ENCODE measurements at places on chromosomes 13 and 19.

- DNase-seq: no peak
Observed at GRCh38 chr13:66835040-66835628, 395.0 kb downstream of the PCDH9 start.

DNA sequence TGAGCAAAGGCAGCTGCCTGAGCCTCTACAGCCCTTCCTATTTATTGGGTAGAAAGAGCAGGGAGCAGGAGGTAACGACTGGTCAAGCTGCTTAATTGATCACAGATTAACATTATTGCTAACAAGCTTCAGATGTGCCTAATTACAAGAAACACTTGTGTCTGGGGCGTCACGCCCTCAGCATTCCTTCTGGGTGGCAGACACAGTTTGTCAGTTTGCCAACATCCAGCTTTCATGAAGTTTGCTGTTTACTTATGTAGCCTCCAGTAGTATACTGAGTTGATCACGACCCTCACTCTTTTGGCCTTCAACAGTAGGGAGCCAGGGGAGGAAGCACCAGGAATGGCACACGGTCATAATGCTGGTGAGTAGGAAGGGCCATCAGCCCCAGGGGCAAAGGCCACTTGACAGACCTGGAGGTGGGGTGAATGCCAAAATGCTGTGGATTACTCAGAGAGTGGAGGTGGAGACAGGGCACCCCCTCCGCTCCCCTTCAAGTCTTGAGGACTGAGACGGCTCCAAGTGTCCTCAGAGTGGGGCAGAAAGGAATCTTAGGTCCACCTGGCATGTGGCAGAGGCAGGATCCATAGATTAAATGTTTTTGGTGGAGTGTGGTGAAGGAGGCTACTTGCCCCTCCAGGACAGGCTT lies 34.9 kb upstream of the PSPC1 start:
- no peak for DNase-seq

DNA sequence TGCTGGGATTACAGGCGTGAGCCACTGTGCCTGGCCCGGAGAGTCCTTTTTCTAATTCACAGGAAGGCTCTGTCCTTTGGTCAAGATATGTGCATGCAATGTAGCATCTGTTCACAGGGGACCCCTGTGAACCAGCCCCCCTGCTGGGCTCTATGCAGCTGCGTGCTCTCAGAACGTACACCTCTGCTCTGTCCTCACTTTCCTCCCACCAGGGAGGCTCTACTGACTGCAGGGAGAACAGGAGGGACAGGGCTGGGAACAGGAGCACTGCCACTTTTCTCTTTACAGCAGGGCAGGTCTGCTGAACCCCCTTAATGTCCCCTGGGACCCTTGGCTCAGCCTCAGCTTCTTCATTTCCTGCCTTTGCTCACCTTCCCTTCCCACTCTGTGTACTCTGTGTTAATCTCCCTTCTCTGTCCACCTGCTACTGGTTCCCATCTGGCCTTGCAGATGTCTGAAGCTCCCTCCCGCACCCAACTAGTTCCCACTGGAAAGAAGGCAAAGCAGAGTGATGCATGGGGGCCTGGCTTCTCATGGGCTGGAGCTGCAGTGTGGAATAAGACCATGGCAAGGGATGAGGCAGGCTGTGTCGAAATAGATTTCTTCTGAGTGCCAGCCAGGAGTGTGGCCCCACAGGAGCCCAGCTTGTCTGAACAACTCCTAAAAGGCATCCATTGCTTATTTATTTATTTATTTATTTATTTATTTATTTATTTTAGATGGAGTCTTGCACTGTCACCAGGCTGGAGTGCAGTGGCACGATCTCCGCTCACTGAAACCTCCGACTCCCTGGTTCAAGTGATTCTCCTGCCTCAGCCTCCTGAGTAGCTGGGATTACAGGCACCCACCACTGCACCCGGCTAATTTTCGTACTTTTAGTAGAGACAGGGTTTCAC lies 7.2 kb downstream of the ADGRE2 start:
- DNase-seq: no peak

DNA sequence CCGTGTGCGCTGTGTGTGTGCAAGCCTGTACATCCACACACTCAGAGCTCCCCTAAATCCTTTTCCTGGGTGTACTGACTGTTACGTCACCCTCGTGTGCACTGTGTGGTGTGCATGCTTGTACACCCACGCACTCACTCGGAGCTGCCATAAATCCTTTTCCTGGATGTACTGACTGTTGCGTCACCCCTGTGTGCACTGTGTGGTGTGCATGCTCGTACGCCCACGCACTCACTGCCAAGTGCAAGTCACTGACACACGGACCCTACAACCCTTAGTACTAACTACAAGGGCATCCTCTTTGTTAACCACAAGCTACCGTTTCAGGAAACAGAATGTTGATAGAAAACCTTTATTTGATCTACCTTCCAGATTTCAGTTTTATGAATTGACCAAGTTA lies 983.4 kb downstream of the EFNB2 start:
- no peak for DNase-seq

DNA sequence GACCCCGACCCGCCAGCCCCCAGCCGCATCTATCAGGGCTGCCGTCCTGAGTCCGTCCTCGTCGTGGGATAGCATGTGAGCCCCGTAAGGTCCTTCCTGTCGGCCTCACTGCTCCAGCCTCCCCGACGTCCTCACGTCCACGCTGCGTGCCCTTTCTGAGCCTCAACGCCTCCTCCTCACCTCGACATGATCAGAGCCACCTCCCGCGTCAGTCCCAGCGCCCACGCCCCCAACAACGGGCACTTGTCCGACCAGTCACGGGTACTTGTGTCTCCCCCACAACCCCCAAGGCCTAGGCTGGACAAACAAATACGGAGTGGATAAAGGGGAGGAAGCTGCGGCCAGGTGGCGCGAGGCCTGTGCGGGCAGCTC lies 665 bp downstream of the ZNF497 start:
- no peak for DNase-seq

GRCh38 chr13:31107109-31107508 lies 54.6 kb downstream of the HSPH1 start:
- no peak for DNase-seq

- DNase-seq: no peak
Observed at GRCh38 chr13:41006978-41007743, 12.0 kb downstream of the ELF1 start.

DNA sequence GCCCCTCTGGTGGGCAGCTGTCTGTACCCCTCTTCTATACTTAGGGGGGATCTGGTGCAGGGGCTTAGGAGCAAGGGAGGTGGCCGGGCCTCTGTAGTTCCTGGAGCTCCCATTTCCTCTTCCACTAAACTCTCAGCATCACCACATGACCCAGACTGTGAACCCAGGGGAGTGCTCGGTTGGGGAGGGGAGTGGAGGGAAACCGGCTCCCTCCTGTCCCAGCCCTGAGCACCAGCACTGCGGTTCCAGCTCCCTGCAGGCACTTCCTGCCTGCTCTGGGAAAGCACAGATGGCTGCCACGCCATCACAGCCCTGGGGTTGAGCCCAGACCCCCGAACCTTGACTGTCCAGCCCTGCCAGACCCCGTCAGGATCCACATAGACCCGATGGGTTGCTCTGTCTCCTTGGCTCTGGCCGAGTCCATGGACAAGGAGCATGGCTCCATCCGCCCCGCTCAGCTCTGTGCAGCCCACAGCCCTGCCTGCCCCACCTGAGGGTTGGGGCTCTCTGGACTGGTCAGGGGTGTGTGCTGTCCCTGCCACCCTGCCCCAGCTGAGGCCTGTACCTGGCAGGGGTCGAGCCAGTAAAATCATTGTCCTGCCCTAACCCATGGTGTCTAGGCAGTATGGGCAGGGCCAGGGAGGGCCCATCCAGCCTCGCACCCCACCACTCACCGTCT lies 36.0 kb upstream of the SLC7A10 start:
- DNase-seq: no peak

DNA sequence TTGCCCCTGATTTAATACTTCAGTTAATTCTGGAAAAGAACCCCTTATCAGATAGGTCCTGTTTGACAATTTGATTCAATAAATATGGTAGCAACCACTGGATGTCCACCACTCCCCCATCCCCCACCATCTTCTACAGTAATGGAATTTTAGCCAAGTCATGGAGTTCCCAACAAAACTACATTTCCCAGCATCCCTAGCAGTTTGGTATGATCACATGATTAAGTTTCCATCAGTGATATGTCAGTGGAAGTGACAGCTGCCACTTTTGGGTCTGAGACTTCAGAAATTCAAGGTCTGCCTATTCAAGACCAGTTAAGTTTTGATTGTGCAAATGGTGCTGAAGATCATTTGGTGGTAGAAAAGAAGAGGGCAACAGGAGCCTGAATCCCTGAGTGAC lies 85.5 kb downstream of the CACNA1A start:
- DNase-seq: no peak

GRCh38 chr13:27054760-27055159 lies 116.9 kb downstream of the USP12 start:
- no peak for DNase-seq

DNA sequence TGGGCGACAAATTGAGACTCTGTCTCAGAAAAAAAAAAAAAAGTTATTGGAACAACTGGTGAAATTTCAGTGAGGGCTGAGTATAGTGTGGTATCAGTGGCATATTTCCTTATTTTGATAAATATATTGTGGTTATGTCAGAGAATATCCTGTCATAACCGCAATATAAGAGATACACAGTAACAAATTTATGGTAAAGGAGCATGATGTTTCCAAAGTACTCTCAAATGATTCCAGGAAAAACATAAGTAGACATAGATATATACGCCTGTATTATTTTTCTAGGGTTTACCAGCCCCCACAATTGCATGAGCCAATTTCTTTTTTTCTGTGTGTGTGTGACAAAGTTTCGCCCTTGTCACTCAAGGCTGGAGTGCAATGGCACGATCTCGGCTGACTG lies 5.7 kb upstream of the C5AR1 start:
- DNase-seq: no peak

DNA sequence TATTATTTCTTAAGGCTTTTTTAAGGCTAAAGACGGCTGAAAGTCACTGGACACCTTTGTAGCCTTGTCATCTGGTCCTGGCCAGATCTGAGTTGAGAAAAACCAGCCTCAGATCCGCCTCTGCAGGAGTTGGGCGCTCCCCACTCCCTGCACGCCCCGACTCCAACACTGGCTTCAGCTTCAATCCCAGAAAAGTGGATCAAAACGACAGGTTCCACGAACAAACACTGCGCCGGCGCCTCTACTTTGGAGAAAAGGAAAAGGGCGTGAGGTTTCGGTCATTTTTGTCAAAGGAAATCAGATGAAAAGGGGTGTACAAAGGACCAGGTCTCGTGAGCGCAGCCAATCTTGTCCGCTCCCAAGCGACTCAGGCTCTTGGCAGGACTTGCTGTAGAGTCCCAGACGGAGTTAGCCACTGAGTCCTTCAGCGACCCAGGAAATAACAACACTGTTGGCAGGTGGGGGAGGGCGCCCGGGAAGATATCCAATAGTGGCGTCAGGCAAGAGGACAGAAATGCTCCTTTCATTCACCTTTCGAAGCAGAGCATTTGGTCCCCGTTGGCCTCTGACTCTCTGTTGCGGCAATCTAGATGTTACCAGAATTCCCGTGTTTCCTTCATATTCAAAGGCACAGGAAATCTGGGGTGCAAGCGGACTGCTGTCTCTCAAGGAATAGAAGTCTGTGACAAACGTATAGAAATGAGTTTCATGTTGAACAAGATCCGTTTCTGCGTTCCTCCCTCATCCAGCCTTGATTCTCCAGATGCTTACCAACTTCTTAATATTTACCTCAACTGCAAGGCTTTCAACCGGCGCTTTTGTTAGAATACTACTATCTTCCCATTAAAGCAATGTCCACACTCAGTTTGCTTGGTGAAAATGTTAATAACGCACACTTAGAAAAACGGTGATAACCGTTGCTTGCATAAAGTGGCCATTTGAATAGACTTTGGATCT lies 1.8 kb upstream of the CCNA1 start:
- DNase-seq: no peak

GRCh38 chr13:39051157-39051556 lies 12.9 kb downstream of the NHLRC3 start:
- DNase-seq: peak; percentile 25

GRCh38 chr19:13459351-13459750 lies 46.9 kb downstream of the CACNA1A start:
- DNase-seq: no peak

- no peak for DNase-seq
Observed at GRCh38 chr13:91406619-91407018, 8.2 kb downstream of the GPC5 start.

DNA sequence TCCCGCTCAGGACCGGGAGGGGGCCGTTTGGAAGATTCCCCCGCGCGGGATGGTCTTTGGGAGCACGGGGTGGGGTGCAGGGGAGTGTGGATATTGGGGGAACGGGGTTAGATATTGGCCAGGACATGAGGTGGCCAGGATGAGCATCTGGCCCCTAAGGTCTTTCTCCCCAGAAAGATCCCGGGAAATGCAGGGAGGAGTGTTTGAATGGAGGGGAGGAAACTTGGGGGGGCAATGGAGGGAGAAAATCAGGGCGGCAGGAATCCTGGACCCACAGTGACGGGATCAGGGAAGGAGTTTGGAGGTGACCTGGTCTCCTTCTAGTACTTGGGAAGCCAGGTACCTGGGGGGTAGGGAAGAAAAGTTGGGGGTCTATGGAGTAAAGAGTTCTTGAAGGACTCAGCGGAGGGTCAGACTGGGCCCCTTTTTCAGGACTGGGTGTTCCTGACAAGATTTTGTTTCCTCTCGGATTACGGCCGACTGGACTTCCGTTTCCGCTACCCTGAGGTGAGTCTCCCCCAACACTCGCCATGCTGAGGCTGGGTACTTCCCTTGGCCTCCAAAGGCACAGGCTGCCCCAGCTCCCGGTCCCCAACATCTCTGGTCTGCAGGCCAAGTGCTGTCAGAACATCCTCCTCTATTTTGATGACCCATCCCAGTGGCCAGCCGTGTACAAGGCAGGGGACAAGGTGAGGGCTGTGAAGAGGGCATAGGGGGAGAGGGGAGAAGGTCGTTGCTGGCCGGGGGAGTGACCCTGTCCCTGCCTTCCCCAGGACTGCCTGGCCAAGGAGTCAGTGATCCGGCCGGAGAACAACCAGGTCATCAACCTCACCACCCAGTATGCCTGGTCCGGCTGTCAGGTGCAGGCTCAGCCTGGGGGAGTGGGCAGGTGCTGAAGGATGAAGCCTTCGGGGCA lies 989 bp downstream of the TMEM145 start:
- DNase-seq: no peak

- no peak for DNase-seq
Observed at GRCh38 chr13:40341096-40341471, 325.4 kb downstream of the FOXO1 start.

- no peak for DNase-seq
Observed at GRCh38 chr13:28282451-28282850, 144.1 kb downstream of the PAN3 start.

DNA sequence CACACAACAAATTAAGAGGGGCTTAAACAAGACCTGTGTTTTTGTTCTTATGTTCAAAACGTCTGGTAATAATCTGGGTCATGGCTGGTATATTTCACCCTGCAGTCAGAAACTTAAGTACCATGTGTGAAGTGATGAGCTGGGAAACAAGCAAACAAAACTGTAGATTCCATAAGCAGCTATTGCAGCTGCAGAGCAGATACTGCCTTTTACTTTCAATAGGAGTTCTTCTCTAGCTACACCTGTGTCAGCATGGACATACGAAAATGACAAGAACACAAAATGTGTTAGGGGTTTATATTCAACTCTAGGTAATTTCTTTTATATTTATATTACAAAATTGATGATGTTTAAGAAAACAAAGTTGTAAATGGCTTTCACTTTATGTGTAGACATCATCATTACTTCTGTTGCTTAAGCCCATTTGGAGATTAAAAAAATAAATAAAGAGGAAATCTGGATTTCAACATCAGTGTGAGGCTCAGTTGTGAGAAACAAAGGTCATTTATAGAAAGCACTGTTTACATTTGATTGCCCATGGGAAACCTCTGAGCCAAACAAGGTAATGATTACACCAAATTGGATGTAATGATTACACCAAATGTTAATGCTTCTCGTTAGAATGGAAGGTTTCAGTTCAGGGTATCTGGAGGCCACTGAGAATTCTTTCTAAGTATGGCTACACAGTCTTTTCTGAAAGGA lies 451.0 kb upstream of the SLC10A2 start:
- DNase-seq: no peak

Measured in naive thymus-derived CD8-positive, alpha-beta T cell (primary cell).